Fibroblast of skin of scalp (primary cell): ENCODE measurements at places on chromosomes 4 and X.
A peak's percentile ranks its signal among the peaks of the same experiment; 100 is the strongest.

DNA sequence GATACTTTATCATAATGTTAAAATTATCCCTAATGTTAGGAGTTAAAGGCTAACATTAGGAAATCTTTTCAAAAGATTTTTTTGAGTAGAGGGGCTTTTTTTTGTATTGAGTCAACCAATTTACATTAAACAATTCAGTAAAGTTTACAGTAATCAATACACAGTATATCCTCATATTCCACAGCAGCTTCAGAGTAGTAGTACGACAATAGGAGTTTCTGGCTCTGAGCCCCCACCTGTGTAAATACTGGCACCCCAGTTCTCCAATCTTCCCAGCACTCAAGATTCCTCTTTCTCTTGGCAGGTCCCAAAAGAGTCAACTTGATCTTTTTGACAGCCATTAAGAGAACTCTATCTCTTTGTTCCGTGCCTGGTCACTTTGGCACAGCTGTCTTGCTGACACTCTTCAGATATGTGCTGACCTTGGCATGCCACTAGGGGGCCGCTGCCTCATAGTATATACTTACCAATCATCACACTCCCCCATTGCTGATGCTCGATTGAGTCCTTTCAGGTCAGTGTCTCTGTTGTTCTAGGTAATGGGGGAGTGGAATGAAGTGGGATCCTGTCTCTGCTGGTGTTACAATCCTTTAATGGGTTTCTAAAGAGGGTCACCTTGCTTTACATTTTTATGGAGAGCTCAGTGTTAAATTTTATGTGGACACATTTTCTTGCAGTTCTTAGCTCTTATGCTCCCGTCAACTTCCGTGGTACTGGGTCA lies 19.5 kb upstream of the CCNI start:
- peak; percentile 60 for DNase-seq

- DNase-seq: no peak
Measured at GRCh38 chr4:66837279-66837922, 707.9 kb downstream of the CENPC start.

DNA sequence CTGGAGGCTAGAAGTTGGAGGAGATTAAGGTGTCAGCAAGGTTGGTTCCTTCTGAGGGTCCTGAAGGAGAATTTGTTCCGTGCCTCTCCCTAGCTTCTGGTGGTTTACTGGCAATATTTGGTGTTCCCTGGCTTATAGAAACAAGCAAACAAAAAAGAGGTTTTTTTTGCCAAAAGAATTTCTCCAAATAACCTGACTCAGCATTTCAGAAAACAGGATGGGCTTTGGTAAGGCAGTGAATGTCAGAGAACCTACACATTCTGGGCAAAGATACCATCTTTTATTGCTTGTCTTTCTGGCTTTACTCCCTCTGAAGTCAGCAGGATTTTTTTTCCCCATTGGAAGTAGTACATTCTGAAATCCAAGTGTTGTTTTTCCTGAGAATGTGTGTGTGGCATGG lies 93.3 kb upstream of the TBC1D9 start:
- no peak for DNase-seq

- DNase-seq: no peak
Measured at GRCh38 chr4:32142075-32142474, 1421.9 kb downstream of the PCDH7 start.

- no peak for DNase-seq
Measured at GRCh38 chrX:68992821-68993397, 164.1 kb downstream of the EFNB1 start.

- DNase-seq: no peak
Measured at GRCh38 chrX:78375894-78376293, 48.5 kb upstream of the CYSLTR1 start.

DNA sequence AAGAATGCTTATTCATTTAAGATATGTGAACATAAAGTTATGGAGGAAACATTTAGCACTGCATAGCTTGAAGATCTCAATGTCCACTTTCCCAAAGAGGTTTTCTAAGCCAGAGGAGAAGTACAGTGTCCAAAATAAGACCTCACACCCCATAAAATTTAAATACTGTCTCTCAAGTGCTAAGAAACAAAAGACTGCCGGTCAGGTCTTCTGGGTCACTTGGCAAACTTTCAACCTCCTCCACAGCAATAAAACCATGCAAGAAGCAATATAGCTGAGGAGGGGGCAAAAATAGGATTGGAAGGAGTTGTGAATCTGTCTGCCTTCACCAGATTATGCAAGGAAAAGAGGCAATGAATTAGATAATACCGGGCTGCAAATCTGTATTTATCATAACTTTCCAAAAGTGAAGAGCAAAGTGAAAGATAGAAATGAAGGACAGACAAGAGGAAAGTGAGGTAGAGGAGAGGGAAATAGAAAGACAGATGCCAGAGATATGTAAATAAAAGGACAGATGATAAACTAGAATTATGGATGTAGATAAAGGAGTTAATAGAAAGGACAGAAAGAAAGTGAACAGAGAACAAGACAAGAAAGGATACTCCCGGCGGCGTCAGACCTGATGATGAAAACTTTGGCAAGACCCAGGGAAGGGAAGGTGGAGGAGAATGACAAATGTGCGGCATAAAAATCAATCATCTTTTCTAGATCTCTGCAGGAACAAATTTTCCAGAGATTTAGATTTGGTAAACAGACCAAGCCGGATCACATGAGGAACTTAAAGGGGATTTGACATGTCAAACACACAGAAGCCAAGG lies 152.7 kb upstream of the FAM241A start:
- DNase-seq: no peak

GRCh38 chr4:139915037-139915436 lies 238.9 kb downstream of the MAML3 start:
- DNase-seq: no peak

GRCh38 chr4:42142591-42142990 lies 9.9 kb downstream of the BEND4 start:
- no peak for DNase-seq

GRCh38 chr4:87258677-87259076 lies 38.3 kb upstream of the KLHL8 start:
- no peak for DNase-seq

- no peak for DNase-seq
Measured at GRCh38 chr4:177986236-177986635, 544.0 kb upstream of the AGA start.

GRCh38 chr4:109390115-109390768 lies 43.4 kb upstream of the SEC24B start:
- no peak for DNase-seq

GRCh38 chr4:86549163-86549788 lies 44.8 kb upstream of the PTPN13 start:
- no peak for DNase-seq

GRCh38 chr4:148060264-148061140 lies 328.6 kb downstream of the ARHGAP10 start:
- no peak for DNase-seq

GRCh38 chrX:2548711-2549423 lies 48.1 kb upstream of the DHRSX start:
- DNase-seq: no peak

- peak; percentile 38 for DNase-seq
Measured at GRCh38 chr4:111773858-111774257, 371.4 kb upstream of the FAM241A start.

GRCh38 chr4:135538698-135539097 lies 1337.1 kb upstream of the PABPC4L start:
- DNase-seq: no peak

DNA sequence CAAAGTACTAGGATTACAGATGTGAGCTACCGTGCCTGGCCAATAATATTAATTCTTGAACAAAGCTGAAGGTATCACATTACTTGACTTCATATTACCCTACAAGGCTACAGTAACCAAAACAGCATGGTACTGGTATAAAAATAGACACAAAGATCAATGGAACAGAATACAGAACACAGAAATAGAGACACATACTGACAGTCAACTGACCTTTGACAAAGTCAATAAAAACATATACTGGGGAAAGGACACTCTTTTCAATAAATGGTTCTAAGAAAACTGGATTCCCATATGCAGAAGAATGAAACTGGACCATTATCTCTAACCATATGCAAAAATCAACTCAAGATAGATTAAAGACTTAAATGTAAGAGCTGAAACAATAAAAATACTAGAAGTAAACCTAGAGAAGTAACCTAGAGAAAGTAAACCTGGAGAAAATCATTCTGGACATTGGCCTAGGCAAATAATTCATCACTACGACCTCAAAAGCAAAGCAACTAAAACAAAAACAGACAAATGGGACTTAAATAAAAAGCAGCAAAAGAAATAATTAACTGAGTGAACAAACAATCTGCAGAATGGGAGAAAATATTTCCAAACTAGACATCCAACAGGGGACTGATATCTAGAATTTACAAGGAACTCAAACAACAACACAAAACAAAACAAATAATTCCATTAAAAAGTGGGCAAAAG lies 156.6 kb downstream of the FGF16 start:
- DNase-seq: no peak

DNA sequence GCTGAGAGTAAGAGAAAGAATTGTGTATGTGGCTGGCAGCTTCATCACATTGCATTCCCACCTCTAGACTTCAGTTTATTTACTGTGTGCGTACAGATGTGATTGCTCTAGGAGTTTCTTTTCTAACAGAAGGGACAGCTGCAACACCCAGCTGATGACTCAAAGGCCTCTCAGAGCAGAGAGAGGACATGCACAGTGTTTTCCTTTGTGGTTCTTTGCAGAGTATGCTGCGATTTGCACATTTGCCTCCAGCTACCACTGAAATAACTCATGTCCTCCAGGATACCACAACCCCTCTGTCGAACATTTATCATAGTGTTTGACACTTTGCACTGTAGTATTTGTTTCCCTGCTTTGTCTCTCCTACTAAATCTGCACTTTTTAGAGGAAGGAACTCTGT lies 294.1 kb downstream of the STIM2 start:
- DNase-seq: peak; percentile 78

DNA sequence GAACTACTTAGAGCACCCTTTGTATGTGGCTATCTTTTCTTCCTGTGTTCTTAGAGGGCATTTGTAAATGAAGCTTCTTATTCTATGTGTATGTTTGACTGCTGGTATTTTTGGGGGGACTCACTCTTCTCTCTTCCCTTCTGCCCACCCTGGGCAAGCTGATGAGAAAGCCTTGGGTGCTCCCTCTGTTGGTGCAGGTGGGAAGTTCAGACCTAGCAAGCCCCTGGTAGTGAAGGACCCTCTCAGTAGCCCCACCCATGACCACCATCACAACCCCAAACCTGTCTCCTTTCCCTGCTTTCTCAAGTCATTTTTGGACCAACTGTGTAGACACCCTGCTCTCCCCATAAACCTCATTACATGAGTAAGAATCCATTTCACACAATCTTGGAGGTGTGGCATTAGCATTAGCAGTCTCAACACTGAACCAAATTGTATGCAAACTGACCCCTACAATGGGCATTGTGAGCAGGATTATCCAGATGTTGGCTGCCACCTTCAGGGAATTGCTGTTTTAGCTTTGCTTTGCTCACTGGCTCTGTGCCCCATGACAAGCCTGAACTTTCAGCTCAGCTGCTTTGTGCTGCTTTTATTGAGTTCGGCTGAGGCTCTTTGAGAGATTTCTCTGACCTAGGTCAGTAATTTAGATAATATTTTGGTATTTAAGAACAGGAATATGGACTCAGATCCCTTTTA lies 27.9 kb downstream of the TRIM61 start:
- DNase-seq: no peak

- DNase-seq: no peak
Measured at GRCh38 chr4:169013396-169013795, 3.3 kb upstream of the CBR4 start.

DNA sequence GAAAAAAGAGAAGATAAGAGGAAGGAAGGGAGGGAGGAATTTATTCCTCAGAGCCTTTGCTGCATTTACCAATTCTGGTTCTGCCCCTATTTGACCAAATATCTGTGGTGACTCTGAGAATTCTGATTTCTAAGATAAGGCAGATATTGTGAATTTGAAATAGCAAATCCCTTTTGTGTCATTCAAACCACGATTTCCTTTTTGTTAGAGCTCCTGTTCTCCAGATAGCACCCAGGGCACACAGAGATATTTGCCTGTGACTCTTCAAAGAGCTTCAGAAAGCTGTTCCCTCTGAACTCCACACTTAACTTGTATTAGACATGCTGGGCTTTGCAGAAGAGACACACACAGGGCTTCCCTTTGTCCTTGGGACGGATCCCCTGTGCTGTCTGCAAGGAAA lies 272.2 kb downstream of the DHRSX start:
- no peak for DNase-seq

- DNase-seq: no peak
Measured at GRCh38 chr4:143163614-143164013, 21.1 kb upstream of the USP38 start.

DNA sequence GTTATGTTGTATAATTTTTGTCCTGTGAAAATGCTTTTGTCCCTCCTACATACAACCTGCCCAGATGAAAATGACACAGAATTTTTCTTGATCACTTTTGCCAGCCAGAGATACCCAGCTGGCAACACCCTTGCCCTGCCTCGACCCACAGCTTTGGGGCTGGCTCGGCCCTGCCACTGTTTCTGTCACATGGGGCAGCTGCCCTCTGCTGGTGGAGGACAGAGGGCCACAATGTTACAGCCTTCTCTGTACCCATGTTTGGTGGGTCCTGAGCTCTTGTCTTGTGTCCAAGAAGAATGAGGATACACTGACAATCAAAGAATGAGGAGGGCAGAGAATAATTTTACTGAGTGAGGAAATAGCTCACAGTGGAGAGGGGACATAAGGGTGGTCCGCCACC lies 31.1 kb downstream of the BMP15 start:
- no peak for DNase-seq

GRCh38 chr4:142485452-142485851 lies 360.6 kb downstream of the INPP4B start:
- no peak for DNase-seq

- DNase-seq: no peak
Measured at GRCh38 chr4:94701631-94702300, 56.0 kb upstream of the BMPR1B start.
